T-helper 1 cell (primary cell): ENCODE measurements at places on chromosomes 1 and 21.

DNA sequence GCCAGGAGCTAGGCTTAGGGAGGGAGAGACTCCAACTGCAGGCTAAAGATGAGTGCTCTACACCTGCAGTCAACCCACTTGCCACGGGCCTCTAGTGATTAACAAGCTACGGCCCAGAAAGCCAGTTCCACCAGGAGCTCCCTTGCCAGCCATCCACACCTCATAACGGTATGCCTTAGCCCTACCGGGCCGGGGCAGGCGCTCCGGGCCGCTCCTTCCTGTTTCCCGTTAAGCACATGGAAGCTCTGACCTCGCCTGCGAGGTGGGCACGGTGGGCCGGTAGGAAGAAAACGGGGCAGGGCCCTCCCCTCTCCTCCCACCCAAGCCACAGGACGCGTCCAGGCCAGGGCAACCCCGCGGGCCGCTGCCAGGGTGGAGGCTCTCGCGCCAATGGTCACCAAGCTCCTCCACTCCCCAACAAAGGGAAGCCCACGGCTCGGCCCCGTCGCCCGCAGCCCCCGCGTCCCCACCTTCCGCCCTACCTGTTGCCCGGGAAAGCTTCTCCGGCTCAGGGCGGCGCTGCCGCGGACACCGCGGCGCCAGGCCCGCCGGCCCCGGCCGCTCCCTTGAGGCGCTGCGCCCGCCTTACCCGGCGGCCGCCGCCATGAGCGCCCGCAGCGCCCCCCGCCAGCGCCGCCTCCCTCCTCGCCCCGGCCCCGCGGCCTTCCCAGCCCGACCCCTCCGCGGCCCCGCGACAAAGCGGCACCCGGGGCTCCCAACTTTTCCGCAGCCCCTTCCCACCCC, 627 bp downstream of the CERS2 start:
- no peak for DNase-seq

DNA sequence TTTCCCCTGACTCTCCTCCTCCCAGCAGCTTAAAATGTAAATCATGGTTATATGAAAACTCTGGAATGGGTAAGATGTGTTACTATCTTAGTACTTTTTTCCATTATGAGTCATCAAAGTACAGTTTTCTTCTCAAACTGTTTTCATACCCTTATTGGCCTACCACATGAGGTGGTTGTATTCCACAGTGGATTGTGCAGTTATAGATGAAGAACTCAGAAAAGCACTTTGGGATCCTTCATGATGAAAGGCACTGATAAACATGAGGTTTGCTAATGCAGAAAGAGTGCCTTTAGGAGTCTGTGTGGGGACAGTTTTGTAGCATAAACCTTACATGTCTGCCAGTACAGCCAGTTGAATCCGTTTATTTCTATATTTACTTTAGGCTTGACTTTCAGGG, 32.0 kb upstream of the MYOCOS start:
- no peak for DNase-seq

- no peak for DNase-seq
Measured at GRCh38 chr1:53890522-53890941, 935 bp upstream of the YIPF1 start.

DNA sequence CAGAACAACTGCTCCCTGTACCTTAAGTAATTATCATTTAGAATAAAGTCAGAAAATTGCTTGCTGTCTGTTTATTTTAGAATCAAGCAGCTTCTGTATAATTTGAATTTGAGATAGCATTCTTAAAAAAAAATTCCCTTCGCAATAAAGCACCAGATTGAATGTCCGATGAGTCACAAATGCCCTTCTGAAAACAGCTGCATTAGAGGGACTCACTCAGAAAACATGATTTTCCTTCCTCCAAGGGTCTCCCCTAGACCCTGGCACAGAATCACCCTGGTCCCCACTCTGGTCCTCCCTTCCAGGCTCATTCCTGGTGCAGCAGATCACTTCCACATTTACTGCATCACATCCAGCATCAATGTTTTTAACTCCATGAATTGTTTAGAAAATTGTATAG, 471.1 kb upstream of the VAMP3 start:
- DNase-seq: no peak

DNA sequence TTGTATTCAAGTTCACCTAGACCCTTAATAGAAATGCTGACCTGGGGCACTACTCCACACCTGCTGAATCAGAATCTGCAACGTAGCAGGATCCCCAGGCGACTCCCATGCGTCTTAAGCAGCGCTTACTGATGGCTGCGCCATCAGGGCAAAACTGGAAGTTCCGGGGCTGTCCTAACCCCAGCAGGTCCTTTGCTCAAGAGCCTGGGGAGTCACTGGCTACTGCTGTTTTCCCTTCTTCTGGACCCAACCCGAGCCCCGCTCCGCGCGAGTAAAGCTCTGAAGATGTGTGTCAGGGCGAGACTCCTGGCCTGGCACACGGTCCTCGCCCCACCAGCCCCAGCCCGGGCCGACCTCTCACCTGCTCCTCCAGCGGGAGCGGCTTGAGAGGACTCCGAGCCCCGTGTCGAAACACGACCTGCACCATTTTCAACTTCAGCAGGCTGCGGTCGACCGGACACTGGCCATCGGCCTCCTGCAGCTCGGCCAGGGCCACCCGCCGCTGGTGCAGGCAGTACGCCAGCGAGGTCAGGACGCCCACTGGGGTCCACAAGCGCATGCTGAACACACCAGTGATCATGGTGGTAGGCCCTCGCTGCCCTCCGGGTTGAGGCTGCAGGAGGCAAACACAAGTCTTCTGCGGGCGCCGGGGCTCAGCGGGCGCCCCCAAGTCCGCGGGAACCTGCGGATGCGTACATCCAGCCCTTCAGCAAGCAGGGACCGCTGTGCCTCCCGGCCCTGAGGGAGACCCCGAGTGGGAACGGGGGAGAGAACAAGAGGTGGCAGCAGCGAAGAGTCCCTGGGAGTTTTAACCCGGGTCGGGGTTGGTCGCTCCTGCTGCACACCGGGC, 630 bp downstream of the ACP6 start:
- peak; percentile 44 for DNase-seq

GRCh38 chr1:233140974-233141373, 154.6 kb downstream of the PCNX2 start:
- no peak for DNase-seq

DNA sequence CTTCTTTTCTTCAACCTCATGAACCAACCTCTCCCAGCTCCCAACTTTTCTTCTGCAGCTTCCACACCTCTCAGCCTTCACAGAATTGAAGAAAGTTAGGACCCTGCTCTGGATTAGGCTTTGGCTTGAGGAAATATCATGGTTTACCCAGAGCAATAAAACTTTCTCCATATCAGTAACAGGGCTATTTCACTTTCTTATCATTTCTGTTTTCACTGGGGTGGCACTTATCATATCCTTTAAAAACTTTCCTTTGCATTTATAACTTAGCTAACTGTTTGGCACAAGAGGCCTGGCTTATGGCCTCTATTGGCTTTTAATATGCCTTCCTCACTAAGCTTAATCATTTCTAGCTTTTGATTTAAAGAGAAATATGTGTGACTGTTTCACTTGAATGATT, 9.4 kb upstream of the FAM3B start:
- DNase-seq: no peak

DNA sequence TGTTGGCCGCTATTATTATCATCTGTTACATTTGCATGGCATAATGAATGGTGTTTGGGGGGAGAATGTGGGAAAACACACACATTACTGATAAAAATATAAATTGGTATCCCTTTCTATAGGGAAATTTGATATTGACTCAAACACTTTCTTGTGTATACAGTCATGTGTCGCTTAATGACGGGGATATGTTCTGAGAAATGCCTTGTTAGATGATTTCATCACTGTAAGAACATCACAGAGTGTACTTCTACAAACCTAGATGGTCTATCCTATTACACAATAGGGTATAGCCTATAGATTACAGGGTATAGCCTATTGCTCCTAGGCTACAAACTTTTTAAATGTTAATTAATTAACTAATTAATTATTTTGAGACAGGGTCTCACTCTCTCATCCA, 67.2 kb upstream of the B3GALNT2 start:
- no peak for DNase-seq
